ENCODE measurements at places on chromosomes 2 and 18.

- no peak for DNase-seq
Observed at GRCh38 chr2:7378591-7378990, 461.4 kb downstream of the RNF144A start.

DNA sequence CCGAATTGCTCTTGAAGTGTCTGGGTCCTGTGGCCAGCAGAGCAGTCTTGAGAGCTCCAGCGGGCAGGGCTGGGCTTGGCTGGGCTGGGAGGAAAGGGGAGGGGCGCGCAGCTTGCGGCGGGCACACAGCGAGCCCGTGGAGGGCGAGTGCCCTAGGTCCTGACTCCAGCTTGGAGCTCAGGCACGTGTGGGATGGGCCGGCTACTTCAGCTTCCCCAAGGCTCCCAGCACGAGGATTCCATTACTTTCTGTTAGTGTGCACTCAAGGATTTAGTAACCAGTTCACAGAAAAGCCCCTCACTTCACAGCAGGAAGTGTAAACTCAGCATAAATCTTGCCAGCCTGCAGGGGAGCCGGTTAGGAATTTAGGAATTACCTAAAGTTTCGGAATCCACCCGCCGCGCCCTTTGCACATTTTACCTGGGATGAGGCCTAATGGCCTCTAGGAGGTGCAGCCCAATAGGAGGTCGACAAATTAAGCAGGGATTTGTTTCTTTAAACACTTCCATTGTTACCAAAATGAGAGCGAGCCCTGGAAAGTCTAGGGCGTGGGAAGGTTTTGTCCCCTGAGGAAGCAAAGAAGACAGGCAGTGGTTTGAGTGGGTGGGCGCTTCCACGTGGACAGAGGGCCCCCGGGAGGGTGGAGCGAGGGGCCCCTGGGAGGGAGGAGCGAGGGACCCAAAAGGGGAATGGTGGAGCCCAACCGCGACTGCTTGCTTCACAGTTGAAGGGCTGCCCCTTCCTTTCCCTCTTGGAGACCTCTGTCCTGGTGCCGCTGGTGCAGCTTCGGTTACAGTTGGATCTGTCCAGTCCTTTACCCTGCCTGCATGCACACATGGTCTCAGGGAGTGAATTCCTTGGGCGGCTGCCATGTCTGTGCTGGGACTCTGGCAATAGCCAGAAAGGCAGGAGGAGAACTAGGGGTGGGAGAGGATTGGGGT is 93.3 kb downstream of the CTAGE1 start:
- DNase-seq: no peak

- DNase-seq: no peak
Observed at GRCh38 chr18:78781601-78781960, 198.0 kb upstream of the SALL3 start.

- no peak for DNase-seq
Observed at GRCh38 chr18:59725142-59725541, 27.9 kb upstream of the CCBE1 start.

- DNase-seq: no peak
Observed at GRCh38 chr2:120134263-120134662, 88.9 kb downstream of the TMEM185B start.

- no peak for DNase-seq
Observed at GRCh38 chr18:31101183-31102024, 817 bp downstream of the DSC2 start.

DNA sequence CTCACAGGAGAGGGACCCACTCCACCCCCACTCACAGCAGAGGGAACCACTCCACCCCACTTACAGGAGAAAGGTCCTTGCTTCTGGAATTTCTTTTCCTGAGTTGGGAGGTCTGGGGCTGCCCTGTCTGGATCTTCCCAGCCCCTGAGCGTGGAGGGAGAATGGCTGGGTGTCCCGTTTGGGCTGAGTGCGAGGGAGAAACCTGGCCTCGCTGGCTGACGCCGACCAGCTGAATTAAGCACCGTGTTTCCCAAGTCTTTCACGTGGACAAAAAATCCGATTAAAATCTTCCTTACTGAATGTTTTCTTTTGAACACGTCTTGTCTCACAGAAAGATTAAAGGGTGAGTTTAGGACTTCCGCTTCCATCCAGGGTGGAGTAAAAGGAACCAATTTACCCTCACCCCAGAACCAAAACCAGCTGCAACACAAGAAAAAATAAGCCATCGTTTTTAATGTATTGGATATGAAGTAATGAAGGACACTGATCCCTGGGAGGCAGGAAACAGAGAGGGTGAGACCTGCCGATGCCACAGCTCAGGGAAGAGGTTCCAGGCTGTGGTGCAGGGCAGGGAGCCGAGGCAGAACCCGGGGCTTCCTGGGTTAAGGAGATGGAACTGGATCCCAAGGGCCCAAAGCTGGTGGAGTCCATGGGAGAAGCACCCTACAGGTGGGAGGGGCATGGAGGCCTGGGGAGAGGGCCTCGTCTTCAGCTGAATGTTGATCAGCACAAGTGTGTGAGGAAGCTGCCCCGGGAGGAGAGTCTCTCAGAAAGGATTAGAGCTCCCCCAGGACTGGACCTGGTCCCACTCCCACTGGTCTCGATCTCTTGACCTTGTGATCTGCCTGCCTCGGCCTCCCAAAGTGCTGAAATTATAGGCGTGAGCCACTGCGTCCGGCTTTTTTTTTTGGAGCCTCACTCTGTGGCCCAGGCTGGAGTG is 60.3 kb downstream of the RTP5 start:
- DNase-seq: no peak

- no peak for DNase-seq
Observed at GRCh38 chr2:66815886-66816285, 381.0 kb downstream of the MEIS1 start.

GRCh38 chr2:74740395-74740740 is 86.3 kb downstream of the SEMA4F start:
- no peak for DNase-seq

DNA sequence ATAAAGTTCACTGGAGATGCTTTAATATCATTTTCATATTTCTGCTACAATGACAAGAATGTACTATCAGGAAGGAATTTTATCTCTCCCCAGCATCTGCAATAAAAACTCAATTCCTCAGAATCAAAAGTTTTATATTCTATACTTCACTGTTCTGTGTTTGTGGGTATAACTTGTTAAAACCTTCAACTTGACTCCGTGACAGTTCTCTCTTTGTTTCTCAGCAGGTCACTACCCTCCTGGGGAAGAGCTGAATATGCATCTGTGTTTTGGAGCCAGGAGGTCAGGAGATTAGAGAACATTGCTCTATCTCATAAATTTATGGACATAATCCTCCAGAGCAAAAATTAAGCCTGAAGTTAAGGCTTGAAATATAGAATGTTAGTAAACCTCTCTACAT is 411.4 kb downstream of the TRIB2 start:
- DNase-seq: no peak

GRCh38 chr18:52544086-52544485 is 204.1 kb downstream of the DCC start:
- DNase-seq: no peak

DNA sequence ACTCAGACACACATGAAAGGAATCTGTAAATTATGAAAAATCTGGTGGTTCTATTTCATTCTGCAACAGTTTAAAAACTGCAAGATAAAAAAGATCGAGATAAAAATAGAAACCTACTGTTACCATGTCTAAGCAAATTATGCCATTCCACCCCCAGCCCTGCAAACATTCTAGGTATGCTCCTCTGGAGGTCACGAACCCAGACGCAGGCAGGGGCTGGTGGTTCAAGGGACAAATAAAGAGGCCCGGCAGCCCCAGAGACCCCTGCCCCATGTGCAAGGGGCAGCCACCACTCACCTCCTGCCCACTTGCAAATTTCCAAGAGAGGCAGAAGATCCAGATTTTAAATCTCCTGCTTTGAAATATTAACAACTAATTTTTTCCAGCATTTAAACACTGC is 210.5 kb downstream of the ANAPC1 start:
- DNase-seq: no peak

- no peak for DNase-seq
Observed at GRCh38 chr2:128783896-128784295, 465.2 kb upstream of the HS6ST1 start.

- no peak for DNase-seq
Observed at GRCh38 chr2:118274841-118275510, 186.7 kb downstream of the INSIG2 start.

- no peak for DNase-seq
Observed at GRCh38 chr2:75528221-75528977, 32.3 kb downstream of the EVA1A start.

DNA sequence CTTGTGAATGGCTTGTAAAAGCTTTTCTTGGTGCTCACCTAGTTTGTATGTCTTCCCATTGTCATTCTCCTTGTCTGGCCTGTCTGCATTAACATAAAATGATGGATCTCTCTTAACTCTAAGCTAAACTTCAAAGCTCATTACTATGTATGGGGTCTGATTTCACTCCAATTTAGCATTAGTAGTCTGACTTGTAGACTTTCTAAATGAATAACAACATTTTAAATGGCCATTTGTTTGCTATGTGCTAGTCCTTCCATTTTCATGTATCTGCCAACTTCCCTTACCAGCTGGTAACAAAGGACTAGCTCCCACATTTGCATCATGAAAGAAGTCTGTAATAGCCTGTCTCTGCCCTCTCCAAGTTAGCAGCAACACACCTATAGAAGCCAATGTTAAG is 324.2 kb upstream of the RGPD4 start:
- DNase-seq: no peak

- DNase-seq: peak; percentile 48
Observed at GRCh38 chr2:233413559-233414272, 59.4 kb downstream of the DGKD start.

- DNase-seq: no peak
Observed at GRCh38 chr2:55441280-55441892, 21.7 kb upstream of the CCDC88A start.

DNA sequence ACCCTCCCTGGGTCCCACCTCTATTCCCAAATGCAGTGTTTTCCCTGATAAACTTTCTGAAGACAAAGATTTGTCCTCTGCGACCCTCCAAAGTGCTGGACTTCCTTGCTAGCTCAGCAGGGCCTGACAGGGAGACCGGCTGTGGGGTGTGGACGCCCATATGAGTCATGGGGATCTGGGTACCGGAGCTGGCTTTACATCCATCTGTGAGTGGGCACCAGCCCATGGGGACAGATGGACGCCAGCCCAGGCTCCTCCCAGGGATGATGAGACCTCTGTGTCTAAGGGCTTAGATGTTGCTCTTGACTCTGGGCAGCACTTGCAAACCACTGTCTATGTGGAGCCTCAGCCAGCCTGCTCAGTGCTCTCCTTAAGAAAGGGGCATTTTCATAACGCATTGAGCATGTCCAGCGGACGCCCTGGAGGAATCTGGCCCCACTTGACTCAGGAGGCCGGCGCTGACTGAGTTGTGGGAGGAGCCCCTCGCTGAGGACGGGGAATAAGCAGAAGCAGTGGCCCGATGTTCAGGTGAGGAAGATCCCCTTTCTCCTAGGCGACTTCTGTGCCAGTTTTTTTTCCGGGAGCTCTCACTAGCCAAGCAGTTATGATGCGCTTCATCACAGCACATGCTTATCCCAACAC is 229.4 kb upstream of the MYT1L start:
- DNase-seq: no peak
